ENCODE measurements at places on chromosomes 12 and 14.

DNA sequence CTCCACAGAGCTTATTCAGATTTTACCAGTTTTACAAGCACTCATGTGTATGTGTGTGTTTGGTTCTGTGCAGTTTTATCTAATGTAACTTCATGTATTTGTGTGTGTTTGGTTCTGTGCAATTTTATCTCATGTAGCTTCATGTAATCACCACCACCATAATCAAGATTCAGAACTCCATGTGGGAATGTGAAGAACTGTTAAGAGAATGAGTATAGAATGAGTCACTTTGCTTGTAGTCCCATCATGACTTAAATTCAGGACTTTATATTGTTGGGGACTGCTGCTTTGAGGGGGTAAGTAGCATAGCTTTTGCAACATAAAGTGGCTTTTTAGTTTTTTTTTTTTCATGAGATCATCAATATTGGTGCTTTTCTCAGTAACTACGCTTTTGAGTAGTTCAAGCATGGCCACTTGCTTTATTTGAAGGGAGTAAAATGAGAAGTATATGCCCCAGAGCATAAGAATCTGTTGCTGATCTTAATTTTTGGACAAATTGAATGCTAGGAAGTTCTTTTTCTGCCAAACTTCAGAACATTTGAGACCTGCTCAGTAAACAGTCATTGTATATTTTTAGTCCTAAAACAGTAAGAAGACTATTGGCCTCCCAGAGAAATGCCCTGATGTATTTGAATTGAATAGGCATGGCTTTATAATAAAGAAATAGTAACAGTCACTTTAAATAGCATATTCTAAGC is 28.8 kb downstream of the PROX2 start:
- no peak for DNase-seq

GRCh38 chr12:78101113-78101876 is 270.6 kb downstream of the NAV3 start:
- DNase-seq = no peak

DNA sequence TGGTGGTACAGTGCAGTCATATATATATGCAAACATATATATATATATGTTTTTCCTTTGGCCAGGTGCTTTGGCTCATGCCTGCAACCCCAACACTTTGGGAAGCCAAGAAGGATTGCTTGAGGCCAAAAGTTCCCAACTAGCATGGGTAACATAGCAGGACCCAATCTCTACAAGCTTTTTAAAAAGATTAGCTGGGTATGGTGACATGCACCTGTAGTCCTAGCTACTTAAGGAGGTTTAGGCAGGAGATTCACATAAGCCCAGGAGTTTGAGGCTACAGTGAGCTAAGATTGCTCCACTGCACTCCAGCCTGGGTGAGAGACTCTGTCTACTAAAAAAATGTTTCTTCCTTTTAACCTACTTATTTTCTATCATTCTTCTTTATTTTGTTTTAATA is 10.2 kb downstream of the PZP start:
- DNase-seq = no peak

DNA sequence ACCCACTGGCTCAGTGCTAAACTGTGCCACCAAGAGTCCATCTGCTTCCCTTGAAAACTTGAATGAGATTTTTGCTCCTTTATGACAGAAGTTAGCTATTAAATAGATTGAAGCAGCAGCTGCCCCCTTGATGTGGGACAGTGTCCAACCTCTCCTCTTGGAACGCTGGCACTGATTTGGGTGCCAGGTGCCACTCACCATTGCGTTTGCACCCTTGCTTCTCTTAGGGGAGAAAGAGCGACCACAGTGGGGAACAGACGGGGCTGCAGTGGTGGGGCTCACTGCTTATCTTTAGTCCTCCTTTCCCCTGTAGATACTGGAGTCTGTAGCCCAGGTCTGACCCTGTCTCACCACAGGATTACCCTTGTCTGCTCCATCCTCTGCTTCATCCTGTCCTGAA is 9.4 kb downstream of the EP400 start:
- no peak for DNase-seq

DNA sequence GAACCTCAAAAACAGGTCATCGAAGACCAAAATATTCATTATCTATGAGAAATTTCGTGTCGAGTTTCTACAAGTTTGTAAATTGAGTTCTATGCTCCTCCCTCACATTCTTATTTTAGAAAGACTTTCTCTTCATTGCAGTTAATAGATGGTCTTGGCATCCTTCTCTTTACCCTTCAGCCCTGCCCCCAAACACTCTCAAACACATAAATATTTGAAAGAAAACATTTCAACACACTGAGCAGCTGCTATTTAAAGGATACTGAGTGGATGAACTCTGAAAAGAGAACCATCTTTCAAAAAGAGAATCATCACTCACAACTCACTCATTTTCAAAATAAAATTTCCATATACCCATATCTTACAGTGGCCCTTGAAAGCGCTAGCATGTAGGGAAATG is 67.1 kb downstream of the NUAK1 start:
- DNase-seq = no peak

- DNase-seq = no peak
Observed at GRCh38 chr14:63933110-63933509, 80.3 kb downstream of the SYNE2 start.

- DNase-seq = no peak
Observed at GRCh38 chr12:25348593-25348895, 97.8 kb upstream of the KRAS start.

GRCh38 chr14:71327691-71328090 is 420.4 kb downstream of the PCNX1 start:
- no peak for DNase-seq

- DNase-seq = no peak
Observed at GRCh38 chr14:29236848-29237247, 470.3 kb downstream of the FOXG1 start.

DNA sequence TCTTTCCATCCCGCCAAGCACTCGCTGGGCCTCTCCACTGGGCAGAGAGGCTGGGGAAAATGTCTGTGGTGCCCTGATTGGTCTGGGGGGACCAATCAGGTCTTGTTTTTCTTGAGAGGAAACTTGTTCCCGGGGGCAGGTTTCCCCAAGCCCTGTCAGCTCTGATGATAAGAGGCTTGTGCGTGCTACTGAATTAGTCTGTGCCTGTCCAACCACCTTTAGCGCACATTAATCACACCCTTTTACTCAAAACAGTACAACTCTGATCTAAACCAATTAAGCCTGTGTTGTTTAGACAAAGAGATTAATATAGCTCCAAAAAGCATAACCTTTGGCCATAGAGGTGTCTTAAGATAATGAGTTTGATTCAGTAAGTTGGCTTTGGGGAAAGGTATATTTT is 580.4 kb downstream of the VRK1 start:
- no peak for DNase-seq

- peak; percentile 22 for DNase-seq
Observed at GRCh38 chr14:59632381-59632780, 55.8 kb upstream of the CCDC175 start.

GRCh38 chr14:68225321-68225720 is 405.7 kb downstream of the RAD51B start:
- no peak for DNase-seq

DNA sequence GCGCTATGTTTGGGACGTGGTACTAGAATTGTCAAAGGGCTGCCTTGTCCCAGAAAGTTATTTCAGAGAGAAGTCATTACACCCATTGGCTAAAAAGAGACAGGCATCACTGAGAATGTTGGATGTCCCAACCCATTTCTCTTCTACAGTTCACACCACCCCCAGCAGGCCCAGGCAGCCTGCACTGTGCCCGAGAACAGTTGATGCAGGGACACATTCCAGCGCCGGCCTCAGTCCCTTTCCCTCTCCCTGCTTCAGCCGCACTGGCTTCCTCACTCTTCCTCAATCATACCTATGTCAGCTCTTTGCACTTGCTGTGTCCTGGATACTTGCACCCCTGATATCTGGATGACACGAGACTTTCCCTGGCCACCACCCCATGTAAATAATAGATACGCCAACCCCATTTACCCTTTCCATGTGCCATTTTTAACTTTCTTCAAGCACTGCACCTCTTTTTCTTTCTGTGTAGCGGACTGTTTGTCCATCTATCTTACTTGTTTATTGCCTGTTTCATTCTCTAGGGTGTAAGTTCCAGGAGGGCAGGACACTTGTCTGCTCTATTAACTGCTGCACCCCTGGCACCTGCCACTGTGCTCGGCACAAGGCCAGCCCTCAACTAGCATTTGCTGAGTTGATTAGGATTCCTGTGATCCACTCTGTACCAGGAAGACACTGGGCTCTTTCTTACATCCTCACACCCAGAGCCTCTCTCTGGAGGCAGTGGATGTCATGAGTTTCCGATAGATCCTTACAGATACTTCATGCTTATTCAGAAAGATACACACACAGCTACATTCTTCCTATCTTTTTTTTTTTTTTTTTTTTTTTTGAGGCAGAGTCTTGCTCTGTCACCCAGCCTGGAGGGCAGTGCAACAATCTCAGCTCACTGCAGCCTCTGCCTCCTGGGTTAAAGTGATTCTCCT is 76.6 kb upstream of the CEP83 start:
- DNase-seq = no peak

- no peak for DNase-seq
Observed at GRCh38 chr12:75257510-75257909, 47.9 kb upstream of the KCNC2 start.

GRCh38 chr14:68230202-68230949 is 410.8 kb downstream of the RAD51B start:
- no peak for DNase-seq

DNA sequence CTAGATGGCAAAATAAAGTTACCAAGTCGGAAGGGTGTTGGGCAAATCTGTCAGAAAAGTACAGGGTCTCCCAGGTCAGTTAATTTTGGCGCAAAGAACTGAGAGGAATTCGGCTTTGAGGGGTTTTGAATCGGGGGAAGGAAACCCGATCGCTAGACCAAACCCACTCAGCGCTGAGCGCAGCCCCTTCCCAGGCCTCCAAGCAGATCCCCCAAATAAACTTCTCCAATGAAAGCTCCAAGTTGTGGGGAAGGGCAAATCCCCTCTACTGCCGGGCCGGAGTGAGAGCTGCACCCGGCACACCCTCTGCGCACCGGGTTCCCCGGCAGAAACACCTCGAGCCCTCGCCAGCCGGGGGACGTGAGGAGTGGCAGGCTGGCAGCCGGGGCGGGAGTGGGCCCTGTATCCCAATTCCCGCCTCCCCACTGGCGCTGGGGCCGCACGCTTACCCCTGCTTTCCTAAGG is 441 bp downstream of the E2F7 start:
- DNase-seq = no peak

- DNase-seq = peak; percentile 51
Observed at GRCh38 chr12:123075646-123076171, 75.2 kb downstream of the PITPNM2 start.

GRCh38 chr14:80215756-80216581 is 4.7 kb upstream of the DIO2 start:
- DNase-seq = no peak

GRCh38 chr12:65828711-65829339 is 4.5 kb downstream of the HMGA2 start:
- DNase-seq = no peak

DNA sequence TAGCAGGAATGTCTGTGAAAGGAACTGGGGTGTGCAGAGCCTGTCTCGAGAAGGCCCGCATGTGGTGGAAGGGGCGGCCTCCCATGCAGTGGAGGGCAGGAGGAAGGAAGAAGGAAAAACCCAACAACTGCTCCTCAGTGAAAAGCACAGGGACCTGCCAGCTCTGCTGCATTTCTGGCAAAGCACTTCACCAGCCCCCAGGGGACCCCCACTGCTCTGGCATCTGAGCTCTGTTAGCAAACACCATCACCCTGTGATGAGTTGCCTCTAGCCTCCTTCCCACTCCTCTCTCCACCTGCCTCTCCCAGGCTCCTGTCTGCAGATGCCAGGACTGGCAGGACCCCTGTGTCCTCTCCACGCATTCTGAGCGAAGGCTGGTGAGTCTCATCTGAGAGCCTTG is 69.0 kb upstream of the DDX11 start:
- DNase-seq = no peak

DNA sequence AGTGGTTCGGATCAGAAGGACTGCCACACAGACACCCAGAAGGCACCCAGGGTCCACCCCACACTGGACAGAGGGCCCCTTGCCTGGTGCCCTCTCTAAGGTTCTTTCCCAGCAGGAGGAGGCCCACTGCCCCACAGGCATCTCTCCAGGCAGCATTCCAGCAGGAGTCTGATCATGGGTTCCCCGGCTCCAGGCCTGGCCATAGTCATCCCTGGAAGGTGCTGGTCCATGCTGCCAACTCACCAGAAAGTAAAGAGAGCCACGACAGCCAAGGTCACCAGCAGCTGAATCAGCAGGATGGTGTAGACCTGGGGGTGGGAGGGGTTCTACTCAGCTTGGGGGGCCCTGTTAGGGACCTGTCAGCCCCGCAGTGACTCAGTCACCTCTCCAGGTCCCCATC is 6.4 kb downstream of the FAIM2 start:
- no peak for DNase-seq

DNA sequence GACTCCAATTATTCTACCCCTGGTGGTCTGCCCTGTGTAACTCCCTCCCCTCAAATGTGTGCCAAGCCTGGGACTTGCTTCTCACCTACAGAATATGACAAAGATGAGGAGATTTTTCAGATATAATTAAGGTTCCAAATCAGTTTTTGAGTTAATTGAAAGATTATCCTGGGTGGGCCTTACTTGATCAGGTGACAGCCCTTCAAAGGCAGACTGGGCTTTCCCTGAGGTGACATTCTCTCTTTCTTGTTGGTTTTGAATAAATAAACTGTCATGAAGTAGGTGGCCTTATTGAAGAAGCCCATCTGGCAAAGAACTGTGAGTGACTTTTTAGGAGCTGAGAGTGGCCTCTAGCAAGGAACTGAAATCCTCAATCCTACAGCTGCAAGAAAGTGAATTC is 106.0 kb downstream of the BRMS1L start:
- DNase-seq = no peak

- DNase-seq = no peak
Observed at GRCh38 chr12:132046561-132046960, 96.8 kb downstream of the EP400 start.

GRCh38 chr12:49976557-49976956 is 3.8 kb downstream of the AQP6 start:
- no peak for DNase-seq

Measured in NCI-H2107 (cell line).